ENCODE measurements at places on chromosomes 4 and X.
A peak's percentile ranks its signal among the peaks of the same experiment; 100 is the strongest.

DNA sequence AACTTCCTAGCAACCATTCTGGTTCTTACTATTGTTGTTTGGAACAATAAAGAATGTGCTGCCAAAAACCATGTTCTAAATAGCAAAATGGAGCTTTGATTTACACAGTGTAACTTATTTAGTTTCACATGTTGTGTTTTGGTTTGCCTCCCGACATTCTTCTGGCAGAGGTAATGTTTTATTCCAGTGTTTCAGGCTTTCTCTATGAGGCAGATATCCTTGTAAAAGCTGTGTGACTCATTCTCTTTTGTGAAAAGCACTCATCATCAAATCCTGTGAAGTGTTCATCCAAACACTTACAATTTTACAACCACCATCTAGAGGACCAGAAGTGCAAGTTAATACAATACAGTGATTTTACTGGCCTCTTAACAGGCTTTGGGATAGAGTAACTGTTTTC, 219.0 kb upstream of the GIMD1 start:
- peak; percentile 79 for DNase-seq

DNA sequence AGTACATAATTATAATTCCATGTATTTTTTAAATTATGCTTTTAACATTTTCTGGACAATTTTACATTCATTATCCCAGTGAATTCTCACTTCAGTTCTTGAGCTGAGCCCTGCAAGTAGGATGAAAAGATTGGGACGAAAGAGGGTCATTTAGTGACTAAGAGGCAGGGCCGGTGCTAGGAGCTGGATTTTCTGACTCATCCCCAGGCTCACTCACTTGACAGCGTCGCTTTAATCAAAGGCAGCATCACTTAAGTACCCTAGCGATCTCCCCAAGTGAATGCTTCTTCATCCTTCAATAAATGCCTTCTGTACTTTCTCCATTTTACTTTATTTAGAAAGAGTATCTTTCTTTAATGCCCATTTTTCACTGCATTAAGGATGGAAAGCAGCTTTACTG, 263.6 kb downstream of the HS3ST1 start:
- no peak for DNase-seq

GRCh38 chrX:11953615-11954014, 184.7 kb upstream of the FRMPD4 start:
- DNase-seq, result peak; percentile 86

DNA sequence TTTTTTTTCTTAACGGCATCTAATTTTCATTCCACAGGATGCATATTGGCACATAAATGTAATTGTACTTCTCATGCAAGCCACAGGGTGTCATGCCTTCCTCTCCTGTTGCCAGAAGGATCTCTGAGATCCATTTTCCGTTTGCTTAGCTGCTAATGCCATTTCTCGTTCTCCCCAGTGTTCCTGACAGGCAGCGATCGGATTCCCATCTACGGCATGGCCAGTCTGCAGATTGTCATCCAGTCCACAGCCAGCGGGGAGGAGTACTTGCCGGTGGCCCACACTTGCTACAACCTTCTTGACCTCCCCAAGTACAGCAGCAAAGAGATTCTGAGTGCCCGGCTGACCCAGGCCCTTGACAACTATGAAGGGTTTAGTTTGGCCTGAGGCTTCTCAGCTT, 8.9 kb upstream of the NAP1L5 start:
- DNase-seq, result peak; percentile 55

- DNase-seq, result peak; percentile 91
These were observed 15.4 kb upstream of the TBC1D19 start for GRCh38 chr4:26568446-26568994.

DNA sequence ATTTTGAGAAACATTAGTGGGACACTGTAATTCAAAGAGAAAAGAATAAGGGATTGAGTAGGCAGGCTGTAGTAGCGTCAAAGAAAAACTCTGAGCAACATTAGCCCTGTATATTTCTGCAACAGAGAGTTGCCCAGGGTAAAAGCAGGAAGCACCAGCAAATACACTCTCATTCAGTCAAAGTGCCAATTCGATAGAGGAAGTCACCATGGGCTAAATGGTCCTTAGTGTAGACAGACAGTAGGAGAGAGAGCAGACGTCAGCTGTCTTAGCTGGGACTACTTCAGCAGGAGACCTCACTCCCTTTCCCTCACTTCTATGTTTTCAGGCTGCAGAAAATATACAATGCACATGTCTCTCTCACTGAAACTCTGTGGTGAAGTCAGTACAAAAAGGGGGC, 2073.8 kb upstream of the TENM3 start:
- no peak for DNase-seq

DNA sequence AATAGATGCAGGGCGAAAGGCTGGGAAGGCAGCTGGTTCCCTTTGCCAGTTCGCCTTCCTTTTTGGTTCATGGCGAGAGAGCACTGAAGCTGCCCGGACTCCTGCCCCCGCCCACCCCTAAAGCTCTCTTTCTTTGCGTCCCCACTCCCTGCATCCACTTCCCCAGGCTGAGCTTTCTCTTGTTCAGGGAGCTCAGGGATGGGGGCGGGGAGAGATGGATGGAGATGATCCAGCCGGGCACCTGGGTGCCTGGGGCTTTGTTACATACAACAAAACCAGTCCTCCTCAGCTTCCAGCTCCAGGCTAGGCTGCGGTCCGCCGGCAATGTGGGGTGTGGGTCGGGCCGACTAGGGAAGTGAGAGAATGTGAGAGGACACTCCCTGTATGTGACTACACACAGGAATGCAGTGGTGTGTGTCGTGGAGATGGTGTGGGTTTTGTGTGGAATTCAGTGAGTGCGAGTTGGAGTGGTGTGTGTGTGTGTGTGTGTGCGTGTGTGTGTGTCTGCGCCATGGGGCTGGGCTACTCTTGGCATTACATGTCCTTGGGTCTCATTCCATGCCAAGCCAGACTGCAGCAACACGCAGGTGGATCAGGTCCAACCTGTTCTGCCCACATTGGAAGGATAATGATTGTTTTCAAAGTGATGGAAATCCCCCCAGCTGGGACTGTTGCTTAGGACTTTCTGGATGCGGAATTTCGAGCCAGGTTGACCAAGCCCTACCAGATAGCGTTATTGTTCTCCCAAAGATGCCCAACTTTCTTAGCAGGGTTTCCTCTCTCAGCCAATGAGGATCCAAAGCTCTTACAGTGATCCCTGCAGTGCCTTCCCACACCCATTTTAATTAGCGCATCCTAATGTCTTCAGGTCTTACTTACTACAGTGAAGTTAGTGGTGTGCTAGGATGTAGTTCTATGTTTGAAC, 149.4 kb upstream of the CHRDL1 start:
- DNase-seq, result no peak

DNA sequence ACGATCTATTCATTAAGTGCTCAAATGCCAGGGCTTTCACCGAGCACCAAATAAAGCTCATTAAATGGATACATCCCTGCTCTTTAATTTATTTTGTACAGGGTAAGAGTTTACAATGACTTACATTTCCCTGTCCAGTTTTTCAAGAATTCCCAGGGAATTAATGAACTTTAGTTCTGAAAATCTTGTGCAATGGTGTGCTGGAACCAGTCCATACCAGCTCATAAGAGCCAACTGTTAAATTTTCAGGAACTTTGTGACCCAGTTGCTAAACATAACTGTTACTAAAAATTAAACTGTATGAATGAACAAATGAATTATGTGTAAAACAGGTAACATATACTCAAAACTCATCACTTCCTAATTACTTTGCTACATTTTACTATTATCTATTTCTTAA, 191.7 kb upstream of the RASGEF1B start:
- no peak for DNase-seq

DNA sequence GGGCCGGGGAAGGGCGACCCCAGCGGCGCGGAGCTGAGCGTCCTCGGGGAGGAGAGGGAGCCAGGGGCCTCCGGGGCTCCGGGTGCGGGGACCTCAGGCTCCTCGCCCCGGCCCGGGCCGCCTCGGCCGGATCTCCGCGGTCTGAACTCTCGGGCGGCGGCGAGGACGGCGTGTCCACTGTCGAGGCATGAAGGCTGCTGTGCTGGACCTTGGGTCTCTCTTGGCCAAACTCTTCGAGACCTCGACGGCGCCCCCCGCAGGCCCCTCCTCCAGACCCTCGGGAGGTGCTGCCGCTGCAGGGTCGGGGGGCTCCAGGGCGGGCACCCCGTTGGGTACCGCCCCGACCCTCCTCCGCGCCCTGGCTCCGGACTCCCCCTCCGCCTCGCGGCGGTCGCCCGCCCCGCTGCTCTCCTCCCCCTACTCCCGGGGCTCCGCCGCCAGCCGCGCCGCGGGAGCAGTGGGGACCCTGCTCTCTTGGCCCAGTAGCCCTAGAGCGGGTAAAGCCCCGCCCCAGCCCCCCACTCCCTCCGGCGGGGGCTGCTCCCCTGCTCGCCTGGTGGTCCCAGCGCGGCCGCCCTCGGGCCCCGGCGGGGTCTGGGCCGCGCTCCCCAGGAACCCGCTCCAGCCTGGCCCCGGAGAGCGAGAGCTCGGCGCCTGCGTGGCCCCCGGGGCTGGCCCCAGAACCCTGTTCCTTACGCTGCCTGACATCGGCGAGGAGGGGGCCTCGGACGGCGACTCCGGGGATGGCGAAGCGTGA, 564 bp downstream of the FAM149A start:
- DNase-seq, result peak; percentile 2

DNA sequence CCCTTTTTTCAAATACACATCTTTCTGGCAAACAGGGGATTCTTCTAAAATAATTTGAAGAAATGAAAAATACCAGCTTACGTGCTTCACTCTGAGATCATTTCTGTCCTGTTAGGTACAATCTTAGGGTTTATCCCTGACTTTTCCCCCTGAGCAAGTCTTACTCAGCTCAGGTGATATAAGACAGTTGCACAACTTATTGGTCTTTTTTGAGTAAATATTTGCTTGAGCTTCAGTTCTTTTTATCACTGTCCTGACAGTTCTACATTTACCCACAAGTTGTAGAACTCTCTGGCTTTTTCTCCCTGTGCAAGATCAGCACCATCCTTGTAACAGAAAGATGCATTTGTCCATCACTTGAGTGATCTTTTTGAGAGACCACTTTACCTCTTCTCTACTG, 84.9 kb downstream of the MID1IP1 start:
- DNase-seq, result no peak

DNA sequence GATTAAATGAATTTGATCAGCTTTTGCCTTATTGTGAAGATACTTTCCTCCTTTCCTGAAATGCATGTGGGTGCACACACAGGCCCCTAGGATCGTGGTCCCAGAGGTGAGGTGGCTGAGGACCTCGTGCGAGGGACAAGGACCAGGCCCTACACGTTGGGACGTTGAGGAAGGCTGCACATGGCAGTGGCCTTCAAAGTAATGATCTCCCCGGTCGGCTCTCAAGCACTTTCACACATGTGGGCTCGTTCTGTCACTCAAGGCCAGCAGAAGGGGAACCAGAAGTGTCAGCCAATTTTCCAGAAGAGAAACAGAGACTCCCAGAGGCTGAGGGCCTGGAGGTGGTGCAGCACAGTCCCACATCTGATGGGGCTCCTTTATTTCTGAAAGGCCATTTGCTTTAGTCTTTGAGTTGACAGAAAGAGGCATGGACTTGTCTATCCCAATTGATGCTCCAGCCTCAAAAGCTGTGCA, 196.8 kb downstream of the AFAP1 start:
- no peak for DNase-seq

DNA sequence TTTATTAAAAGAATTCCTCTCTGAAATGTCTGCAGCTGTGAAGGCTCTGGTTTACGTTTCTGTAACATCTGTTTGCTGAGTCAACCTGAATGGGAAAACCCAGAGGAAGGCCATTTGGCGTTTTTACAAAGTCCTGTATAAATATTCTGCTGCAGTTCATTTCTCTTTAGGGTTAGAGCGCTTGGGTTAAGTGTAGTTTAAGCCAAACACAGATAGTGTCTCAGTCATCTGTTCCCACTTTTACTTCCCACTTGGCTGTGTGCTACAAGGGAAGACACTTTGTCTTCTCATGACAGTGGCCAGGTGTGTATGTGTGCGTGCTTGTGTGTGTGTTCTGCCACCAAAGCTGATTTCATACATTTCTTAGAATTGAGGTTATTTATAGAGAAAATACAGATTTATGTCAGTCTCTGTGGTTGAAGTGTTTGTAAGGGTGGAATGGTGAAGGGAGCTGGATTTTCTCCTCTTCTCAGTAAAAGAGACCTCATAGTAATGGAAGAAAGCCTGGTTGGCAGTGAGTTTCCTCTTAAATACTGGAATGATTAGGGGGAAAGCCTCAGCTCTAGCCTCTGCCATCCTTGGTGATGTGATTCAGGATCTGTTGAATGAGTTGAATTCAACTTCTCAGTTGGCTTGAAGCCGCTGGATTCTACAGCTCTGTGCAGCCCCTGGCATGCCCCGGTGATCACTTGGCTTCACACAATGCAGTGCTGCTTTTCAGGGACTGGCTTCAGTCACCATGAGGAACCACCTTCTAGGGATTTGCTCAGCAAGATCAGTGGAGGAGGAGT, 50.6 kb downstream of the JADE1 start:
- peak; percentile 44 for DNase-seq

- DNase-seq, result no peak
These were observed 498 bp downstream of the MAGEA10 start for GRCh38 chrX:152137771-152138387.

- no peak for DNase-seq
These were observed 87.7 kb downstream of the FAM53A start for GRCh38 chr4:1596393-1596792.

DNA sequence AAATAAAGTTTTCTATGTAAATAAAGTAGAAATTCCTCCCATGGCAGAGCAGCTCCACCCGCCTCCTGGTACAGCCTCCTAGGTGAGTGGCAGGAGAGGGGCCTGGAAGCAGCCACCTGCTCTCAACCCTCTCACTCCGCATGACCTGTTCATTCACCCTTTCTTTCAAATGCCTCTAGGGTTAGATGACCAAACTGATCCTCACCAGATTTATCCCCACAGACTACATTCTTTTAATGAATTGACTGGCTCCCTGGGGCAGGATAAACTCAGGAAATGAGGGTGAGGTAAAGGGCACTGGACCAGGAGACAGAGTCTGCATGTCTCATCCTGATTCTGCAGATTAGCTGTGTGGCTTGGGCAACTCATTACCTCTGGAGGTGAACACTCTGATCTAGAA, 32.6 kb upstream of the NKX6-1 start:
- DNase-seq, result no peak

DNA sequence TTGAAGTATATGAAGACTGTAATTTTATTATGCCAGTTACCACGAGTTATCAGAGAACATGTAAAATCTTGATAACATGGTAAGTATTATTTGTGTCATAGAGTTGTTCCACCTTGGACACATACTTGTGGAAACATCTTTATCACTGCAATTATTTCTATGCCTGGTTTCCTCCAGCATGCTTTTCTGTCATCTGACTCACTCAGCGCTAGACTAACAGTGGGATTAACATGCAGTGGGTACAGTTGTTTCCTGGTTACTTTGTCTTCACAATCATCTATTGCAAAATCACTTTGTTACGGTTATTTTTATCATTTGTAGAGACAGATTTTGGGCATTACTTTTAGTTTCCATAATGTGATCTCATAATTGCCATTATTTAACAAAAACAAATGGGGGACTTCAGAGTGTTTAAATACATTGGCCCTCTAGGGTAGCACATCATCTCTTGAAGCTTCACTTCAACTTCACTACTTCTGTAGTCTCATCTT, at the start of gene STATH:
Gene STATH, plus strand, starts transcription at position 441 of the 491 bp plus-strand sequence. CDS start 2,472 bp downstream, outside the sequence.
- DNase-seq, result no peak

GRCh38 chrX:39772057-39772832, 325.5 kb downstream of the BCOR start:
- DNase-seq, result no peak

- no peak for DNase-seq
These were observed 104.7 kb upstream of the BCOR start for GRCh38 chrX:40202456-40202855.
